Activated T-helper 2 cell treated with anti-CD3 and anti-CD28 coated beads, Interferon-gamma antibody, Interleukin-2, Interleukin-4, amounts not matched to agents 10 μg/mL and 5 μg/mL and 100 μg/mL, durations not matched to agents 14 hours and 24 hours and 36 hours (primary cell): ENCODE measurements at places on chromosomes 5 and 9. TPM values are rescaled to one million over a fixed set of nuclear protein-coding genes. Genes with fewer than 3 reads are reported as not detected.

RLN2 gene
- 1.4 and 1.7 TPM in 2 replicates for total RNA-seq

PCDHAC2 gene
- total RNA-seq: not detected in 2 replicates

CDKN2B-AS1 gene
- total RNA-seq: 0.82 and 1.1 TPM in 2 replicates

SPATA31E1 gene
- not detected in 2 replicates for total RNA-seq

CAPSL gene
- 0.50 and 1.2 TPM in 2 replicates for total RNA-seq

FOXD4 gene
- total RNA-seq: 0.09 TPM in 1 of 2 replicates, not detected in the other

SPINK7 gene
- not detected in 2 replicates for total RNA-seq

BRINP1 gene
- not detected in 2 replicates for total RNA-seq

RABEPK gene
- total RNA-seq: 32.8 and 34.0 TPM in 2 replicates

SMIM33 gene
- 0.23 and 0.25 TPM in 2 replicates for total RNA-seq

SLC1A1 gene
- 0.14 TPM in 1 of 2 replicates, not detected in the other for total RNA-seq

EPB41L4B gene
- total RNA-seq: 1.5 and 1.6 TPM in 2 replicates

PLEKHG4B gene
- not detected in 2 replicates for total RNA-seq

SOX30 gene
- total RNA-seq: 0.11 TPM in 2 replicates

CORO2A gene
- total RNA-seq: 0.87 and 0.96 TPM in 2 replicates

ENDOG gene
- total RNA-seq: 19.9 and 21.7 TPM in 2 replicates

FGF10 gene
- total RNA-seq: not detected in 2 replicates

ABO gene
- total RNA-seq: 0.14 and 0.30 TPM in 2 replicates

KLHL9 gene
- 14.3 and 15.8 TPM in 2 replicates for total RNA-seq

MARCOL gene
- total RNA-seq: not detected in 2 replicates

SLC4A9 gene
- total RNA-seq: 0.18 TPM in 1 of 2 replicates, not detected in the other

ADGRD2 gene
- not detected in 2 replicates for total RNA-seq

ACTBL2 gene
- total RNA-seq: not detected in 2 replicates

CDC20B gene
- total RNA-seq: 0.18 TPM in 1 of 2 replicates, not detected in the other

ARSI gene
- not detected in 2 replicates for total RNA-seq

BARHL1 gene
- total RNA-seq: not detected in 2 replicates

ZNF608 gene
- total RNA-seq: not detected in 2 replicates

F12 gene
- total RNA-seq: 3.5 and 5.8 TPM in 2 replicates

ST8SIA4 gene
- total RNA-seq: 79.1 and 82.3 TPM in 2 replicates

PNPLA7 gene
- 1.6 TPM in 2 replicates for total RNA-seq

APC gene
- 17.4 and 21.4 TPM in 2 replicates for total RNA-seq

DMRTA1 gene
- not detected in 2 replicates for total RNA-seq

RUSC2 gene
- 5.9 and 6.7 TPM in 2 replicates for total RNA-seq

FBP1 gene
- total RNA-seq: 0.23 TPM in 1 of 2 replicates, not detected in the other
